NCI-H146 (cell line): ENCODE measurements at places on chromosomes 12 and 14.

DNA sequence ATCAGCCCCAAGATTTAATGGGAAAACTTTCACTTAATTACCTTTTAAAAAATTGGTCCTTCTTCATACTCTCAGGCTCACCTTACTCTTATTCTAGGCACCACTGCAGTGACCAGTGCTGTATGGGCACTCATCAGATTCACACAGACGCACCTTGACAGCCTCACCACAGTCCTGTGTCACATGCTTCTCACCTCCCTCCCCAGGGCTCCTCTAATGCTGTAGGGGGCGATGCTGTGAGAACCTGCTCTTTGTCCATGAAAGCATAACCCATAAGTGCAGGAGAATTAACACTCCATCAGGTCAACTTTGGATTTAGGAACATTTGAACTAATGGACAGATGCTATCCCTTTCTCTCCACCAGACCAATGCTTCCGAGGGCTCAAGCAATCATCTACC lies 13.9 kb upstream of the PPP4R3A start:
- no peak for DNase-seq

DNA sequence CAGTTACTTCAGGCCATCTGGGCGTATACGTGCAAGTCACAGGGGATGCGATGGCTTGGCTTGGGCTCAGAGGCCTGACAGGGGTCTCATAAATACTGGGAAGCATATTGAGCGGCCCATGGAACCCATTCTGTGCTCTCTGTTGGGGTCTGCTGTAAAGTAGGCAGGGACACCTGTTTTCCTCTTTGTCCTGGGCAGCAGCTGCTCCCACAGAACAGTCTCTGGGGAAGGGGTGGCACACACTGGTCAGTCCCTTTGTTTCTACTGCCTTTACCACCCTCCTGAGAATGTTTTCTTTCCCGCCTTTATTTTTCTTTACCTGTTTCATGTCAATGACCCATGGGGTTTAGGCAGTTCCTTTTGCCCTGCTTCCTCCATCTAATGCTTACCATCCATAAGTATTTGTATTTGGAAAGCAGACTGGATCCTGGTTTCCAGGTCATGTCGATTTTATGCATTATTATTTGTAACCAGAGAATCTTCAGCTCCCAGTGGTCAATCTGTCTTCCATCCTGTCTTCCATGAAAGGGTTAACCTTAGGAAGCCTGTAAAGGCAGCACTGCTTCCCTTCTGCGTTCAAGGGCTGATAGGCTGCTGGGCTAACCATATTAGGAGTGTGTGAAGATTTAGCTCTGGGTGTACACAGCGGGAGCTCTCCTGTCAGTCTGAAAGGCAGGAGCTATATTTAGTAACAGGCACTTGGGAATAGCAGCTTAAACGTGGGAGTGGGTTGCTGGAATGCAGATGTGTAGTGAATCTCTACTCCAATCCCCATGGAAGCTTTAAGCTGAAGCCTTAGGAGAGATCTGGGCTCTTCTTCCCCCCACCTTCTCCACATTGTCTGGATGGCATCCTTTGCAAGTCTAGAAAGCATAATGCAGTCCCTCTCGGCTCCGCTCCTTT lies 124.0 kb downstream of the DYRK2 start:
- DNase-seq = peak; percentile 18

DNA sequence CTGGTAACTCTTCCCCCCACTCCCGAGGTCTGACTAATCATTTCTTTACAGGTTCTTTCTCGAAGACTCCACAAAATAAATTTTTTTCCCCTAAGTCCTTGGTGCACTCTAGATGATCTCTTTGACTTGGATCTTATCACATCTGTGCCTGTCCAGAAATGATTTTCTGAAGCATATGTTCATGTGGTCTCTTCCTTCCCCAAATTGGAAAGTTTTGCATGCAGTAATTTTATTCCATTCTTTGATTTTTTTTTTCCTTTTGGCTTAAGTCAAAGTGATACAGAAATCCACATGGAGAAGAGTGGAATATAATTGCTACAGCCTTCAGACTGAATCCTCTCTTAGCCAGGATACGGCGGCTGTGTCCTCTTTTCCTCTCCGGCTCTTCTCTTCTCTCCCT lies 213.3 kb downstream of the BMP4 start:
- no peak for DNase-seq

GRCh38 chr14:61710853-61711817 lies 15.8 kb downstream of the HIF1A start:
- peak; percentile 49 for DNase-seq

DNA sequence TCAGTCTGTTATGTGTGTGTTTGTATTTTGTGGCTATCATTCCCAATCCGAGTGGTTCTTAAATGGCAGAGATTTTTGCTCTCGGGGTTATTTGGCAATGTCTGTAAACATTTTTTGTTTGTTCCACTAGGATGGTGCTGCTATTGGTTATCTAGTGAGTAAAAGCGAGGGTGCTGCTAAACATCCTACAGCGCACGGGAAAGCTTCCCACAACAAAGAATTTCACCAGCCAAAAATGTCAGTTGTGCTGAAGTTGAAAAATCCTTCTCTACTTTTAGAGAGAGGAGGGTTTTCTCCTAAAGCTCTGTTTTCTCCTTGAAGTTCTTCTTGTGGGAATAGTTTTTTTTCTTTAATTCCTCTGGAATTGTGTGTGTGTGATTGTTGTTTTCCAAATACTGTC lies 2.4 kb downstream of the EXD2 start:
- no peak for DNase-seq

DNA sequence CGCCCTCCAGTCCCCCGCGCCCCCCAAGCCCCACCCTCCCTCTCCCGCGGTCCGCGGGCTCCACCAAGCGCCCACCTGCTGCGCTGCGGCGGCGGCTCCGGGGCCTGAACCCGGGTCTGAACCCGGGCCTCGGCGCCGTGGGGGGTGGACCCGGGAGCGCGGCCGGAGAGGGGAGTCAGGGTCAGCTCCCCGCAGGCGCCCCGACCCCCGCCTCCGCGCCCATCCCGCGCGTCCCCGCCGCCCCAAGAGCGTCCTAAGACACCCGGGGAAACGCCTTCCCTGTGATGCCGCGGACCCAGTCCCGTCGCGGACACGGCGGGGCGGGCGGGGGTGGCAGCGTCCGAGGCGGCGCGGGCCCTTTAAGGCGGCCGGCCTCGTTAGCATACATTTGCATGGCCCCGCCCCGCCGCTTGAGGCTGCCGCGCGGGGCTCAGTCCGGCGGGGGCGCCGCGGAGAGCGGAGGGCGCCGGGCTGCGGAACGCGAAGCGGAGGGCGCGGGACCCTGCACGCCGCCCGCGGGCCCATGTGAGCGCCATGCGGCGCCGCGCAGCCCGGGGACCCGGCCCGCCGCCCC lies at the start of gene MMP17:
Gene MMP17, plus strand, starts transcription at position 433 of the 574 bp plus-strand sequence. Its CDS starts 102 bp downstream, at position 535.
- peak; percentile 50 for DNase-seq

- DNase-seq = no peak
Measured at GRCh38 chr12:94121886-94122285, 26.5 kb upstream of the PLXNC1 start.

DNA sequence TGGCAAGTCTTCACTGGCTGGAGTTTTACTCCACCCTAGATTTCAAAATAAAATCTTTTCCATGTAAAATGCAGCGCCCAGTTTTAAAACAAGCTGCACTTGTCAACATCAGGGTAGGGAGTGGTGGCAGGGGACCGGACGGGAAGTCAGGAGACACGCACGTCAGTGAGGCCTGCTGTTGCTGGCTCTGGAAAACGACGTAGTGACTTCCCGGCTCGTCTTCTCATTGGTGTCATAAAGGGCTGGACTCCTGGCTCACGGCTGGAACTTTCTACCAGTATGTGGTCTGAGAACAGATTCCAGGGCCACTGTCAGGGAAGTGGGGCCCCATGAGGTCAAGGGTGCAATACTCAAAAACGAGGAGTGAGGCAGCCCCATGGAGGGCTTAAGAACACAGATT lies 64.2 kb upstream of the FOXN3 start:
- DNase-seq = no peak

DNA sequence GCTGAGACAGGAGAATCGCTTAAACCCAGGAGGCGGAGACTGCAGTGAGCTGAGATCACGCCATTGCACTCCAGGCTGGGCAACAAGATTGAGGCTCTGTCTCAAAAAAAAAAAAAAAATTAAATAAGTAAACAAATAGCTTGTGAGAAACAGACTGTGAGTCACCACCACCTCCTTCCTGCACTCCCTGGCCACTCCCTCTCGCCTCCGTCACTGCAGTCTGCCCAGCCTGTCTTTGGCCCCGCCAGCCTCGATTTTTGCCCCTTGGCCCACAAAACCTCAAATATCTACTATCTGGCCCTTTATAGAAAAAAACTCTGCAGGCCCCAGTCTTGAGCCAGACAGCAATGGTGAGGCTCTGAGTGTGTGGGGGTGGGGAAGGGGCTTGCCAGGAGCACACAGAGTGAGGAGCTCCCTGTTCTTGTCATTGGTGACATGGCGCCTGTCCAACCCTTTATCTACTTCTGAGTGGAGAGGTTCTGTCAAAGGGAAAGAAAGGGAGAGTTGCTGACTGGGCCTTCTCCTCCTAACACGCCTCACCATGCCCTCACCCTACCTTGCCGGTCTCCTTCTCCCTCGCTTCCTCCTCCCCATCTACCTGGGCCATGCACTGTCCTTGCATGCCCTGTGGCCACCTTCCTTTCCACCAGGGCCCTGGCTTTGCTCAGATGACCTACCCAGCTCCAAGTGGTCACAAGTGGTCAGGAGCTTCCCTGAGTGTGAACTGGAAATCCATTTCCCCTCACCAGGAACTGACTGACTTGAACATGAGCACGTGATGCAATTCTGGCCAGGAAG lies 22.1 kb downstream of the LGMN start:
- DNase-seq = no peak

GRCh38 chr12:50825372-50825838 lies 17.3 kb upstream of the TMPRSS12 start:
- DNase-seq = peak; percentile 46

DNA sequence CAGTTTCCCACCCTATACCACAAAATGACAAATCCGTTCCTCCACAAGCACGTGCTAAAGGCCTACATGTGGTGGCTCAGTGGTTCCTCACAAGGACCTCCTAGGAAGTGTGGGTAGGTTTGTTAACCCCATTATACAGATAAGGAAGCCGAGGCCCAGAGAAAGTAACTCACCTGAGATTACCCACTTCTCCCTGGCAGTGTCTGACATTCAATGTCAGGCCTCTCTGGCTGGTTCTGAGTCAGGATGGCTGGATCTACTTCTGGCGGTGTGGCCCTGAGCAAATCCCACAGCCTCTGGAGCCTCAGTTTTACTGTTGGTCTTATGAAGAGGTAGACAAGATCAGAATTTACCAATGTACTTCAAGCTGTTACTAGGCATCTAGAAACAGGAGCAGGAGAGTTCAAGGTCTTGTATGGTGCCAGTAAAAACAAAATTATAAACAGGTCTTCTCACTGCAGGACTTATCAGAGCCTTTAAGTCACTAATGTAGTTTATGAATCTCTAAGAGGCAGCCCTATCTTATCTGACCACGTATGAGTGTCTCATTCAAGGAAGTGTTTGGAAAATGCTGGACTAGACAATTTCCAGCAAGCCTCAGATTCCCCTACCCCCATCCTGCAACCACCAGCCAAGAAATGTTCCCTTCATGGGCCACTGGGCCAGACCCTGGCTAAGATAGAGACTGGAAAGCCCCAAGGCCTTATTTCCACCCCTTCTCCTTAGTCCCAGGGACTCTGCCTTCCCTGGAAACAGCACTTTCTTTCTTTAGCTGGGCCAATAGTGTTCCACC lies 4.2 kb downstream of the HSPB8 start:
- DNase-seq = no peak

GRCh38 chr12:130398100-130398848 lies 60.6 kb downstream of the PIWIL1 start:
- DNase-seq = no peak

DNA sequence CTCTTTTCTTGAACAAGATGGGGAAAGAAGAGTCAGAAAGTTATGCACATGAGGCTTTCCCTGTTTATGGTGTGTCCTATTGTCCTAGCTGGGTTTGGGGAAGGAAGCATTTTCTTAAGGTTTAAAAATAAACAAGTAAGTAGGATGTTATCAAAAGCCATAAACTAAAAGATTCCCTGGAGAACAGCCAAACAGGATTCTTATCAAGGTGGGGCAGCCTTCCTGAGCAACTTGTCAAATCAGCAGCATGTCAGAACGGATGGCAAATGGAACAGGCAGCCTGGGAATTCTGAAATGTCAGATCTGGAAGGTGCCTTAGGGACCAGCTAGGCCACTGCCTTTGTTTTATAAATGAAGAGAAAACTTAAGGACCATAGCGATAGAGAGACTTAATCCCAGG lies 152.2 kb upstream of the RGS6 start:
- DNase-seq = no peak

DNA sequence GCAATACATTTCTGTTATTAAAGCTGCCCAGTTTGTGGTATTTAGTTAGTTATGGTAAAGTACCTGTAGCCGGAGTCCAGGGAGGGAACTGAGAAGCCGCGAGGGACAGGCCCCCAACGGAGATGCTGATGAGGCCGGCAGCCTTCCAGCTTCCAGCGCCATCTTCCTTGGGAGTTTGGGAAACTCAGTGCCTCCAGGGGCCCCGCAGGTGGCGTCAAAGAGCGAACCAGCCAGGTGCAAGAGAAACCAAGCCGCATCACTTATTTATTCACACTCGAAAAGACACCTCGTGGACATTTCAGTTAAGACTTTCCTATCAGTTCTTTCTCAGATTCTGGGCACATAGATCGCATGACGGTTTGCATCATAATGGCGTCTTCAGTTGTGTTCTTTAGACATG lies 216.6 kb downstream of the GLT1D1 start:
- peak; percentile 33 for DNase-seq

DNA sequence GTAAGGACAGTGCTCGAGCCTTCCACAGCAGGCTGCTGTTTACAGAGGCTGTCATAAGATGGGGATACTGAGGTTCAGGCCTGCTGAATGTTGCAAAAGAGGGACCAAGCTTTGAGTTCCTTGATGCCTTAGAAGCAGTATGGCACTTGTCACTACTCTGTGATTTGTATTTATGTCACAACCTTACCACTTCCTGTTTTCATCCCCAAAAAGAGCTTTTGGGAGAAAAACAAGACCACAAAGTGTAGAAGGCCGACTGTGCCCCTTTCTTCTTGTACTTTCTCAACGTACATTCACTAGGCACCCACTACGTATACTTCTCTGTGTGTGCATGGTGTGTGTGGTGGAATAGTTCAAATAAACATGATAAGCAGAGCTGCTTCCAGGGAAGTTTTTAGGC lies 90.1 kb downstream of the DRAM1 start:
- DNase-seq = no peak

DNA sequence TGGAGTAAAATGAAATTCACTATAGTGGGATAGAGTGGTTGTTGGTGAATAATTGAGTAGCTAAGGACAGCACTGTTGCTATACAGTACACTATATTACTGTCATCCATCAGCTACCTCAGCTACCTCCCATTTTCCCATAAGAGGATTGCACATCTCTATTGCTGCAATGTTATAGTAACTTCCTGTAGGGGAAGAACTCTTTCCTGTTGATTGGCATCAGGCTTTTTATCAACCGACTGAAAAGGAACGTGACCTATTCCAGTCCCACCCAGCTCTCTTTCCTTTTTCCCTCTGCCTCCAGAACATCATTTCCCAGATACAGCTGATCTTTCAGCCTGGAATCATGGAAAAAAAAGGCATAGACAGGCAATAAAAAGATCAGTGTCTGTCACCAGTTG lies 117.4 kb downstream of the ADAMTS20 start:
- no peak for DNase-seq
